NCI-H82 (cell line): ENCODE measurements at places on chromosomes 4 and X.

DNA sequence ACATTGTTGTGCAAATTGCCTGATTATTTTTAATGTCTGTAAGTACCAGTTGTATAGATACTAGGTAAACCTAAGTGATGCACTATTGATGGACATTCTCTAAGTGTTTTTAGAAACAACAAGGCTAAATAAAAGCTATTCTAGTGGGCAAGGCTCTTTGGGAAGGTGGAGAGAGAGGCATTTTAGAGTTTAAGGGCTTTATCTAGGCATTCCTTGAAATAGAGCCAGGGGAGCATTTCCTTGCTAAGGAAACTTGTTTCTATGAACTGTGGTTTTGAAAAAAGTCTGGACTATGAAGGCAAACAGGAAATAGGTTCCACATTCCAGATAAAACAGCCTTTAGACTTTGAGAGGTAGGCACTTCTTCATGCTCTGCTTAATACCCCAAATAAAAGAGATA is 23.8 kb downstream of the BMX start:
- no peak for DNase-seq

DNA sequence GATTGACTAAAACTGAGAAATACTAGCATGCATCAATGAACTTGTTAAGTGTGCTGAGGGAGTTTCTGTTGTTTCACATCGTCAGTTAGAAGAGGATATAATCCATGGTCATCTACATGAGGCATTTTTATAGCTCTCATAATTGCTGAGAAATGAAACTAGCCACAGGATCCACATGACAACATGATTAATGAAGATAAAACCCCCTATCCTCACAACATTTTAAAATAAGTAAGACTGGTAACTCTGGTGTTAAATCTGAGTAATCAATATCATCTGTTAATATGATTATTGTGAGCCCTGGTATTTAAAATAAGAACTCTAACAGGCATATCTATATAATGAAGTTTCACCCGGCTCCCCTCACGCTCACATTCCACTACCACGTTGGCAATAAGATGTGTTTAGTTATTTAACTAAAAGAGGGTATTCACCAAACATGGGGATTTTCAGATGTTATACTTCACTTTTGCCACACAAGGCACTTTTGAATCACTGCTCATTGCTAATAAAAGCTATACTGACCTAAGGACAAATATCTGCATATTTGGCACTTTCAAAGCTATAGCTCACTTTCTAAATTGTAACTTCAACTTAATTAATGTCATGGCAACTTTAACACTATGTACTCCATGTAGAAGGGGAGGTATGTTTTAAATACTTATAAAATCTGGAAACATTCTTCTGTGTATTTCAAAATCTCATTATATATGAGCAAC is 6.7 kb downstream of the UNC5C start:
- no peak for DNase-seq

GRCh38 chrX:120727911-120728310 is 98.1 kb upstream of the C1GALT1C1 start:
- no peak for DNase-seq

GRCh38 chr4:1604706-1605205 is 79.4 kb downstream of the FAM53A start:
- DNase-seq: no peak
